ENCODE measurements at places on chromosomes 11 and 22.

DNA sequence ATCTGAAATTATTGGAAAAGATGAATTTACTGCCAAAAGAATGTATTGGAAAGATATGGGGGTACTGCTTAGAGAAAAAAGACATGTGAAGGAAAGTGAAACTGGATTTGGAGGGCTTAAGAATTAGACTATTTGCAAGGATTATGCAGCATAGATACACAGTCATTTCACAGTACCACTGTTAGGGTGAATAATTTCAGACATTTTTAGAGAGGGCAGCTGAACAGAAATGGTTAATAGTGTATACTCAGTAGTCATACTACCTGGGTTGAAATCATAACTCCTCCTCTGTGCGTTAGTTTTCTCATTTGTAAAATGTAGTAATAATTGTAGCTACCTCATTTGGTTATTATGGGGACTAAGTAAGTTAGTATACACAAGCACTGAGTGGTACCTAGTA is 33.0 kb downstream of the GAS2 start:
- no peak for DNase-seq

- DNase-seq = no peak
Observed at GRCh38 chr22:37634417-37634924, 5.0 kb upstream of the SH3BP1 start.

DNA sequence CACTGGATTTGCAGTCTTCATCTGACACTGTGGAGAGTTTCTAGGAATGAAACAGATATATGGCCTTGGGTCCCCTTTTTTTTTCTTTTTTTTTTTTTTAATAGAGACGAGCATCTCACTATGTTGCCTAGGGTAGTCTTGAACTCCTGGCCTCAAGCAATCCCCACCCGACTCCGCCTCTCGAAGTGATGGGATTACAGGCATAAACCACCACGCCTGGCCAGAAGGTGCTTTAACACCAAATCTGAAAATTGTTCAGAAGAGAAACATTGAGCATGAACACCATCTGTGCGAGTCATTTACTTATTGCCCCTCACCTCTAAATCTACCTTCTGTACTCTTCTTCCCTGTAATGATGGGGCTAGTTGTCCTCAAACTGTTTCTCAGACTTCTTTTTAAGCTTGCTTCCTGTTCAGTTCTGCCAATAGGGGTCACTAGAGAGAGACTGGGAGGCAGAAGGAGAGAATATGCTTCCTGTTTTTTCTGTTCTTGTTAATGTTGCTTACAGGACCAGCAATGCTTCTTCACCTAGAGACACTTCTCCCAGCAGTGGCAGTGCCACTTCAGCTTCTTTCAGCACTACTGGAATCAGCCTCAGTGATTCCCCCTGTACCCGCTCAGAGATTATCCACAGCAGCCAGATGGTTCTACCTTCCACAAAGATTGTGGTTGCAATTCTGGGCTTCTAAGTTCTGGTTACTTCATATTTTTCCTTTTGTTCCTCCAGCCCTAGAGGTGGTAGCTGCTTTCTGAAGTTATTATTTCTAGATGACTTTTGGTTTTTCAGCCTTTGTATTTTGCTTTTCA is 20.8 kb upstream of the ZBED5 start:
- peak; percentile 69 for DNase-seq

DNA sequence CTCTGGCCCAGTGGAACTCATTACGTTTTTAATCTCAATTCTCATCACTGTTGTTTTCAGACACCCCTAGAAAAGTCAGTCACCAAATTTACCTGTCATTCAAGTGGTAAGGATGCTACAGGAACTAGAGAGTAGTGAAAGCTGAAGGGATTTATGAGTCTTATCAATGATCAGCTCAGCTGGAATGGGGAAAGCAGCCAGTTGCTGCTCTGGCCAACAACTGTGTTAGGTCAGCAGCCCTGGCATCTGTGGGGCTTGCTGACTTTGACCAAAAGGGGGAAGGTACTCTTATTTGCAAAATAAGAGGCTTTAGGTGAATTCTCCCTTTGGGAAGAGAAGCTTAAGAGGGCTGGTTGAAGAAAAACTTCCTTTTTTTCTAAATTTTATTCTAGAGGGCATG is 76.2 kb upstream of the HORMAD2 start:
- DNase-seq = no peak

DNA sequence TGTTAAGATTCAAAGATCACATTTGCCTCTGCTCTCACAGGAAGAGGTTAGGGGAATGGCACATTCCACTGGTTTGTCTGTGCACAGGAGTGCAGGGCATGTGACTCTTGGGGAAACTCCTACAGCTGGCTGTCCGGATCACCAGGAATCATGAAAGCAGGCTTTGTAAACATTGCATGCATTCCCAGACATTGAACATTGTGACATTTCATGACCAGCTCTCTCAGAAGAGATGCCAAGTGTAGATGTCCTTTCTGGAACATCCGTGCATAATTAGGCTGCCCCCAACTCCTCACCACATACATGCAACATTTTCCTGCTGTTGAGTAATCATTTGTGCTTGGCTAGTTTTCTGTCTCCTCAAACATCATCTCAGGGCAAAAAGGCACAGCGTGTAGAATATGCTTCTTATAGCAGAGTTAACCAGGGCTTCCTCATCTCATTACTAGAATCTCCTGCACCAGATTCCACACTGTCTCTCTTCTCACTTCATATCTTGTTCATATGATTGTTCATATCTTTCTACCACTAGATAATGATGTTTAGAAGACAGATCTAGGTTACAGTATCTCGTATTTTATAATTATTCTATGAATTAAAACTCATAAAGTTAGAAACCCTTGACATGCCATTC is 694.7 kb downstream of the NTM start:
- DNase-seq = peak; percentile 100

GRCh38 chr11:86185381-86185750 is 59.2 kb upstream of the EED start:
- DNase-seq = no peak

DNA sequence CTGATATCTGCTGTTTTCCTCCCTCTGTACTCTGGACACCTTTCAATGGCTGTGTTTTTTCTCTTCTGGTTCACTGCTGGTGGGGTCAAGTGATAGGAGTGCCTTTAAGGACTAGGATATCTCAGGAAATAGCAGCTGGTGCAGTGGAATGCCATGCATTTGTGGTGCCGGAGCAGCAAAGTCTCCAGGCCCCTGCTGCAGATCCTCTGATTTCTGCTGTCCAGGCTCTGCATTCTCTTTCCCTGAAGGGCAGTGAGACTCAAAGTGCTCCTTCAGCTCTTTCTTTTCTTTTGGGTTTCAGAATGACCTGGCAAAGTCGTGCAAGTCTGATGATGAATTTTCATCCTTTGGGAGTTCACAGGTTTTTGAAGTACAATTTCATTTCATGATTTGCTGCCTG is 774.3 kb downstream of the FAM181B start:
- DNase-seq = no peak

DNA sequence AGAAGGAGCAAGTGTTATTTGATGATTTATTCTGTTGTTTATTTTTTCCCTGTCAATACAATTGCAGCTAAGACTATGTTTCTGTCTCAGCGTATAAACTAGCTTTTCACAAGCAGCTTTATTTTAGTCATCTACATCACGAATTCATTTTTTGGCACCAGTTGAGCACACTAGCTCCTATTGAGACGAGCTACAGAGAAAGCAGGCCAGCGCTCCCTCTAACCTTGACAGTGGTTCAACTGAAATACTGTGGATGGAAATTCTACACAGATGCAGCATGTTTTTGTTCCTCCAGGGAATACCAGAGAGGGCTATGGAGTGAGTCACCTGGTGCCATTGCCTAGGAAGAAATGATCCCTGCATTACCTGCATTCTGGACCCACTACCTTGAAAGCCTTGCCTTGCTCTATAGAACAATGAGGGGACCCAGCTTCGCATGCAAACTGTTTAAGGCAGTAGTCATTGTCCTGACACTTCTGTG is 108.2 kb upstream of the ARHGAP42 start:
- peak; percentile 59 for DNase-seq

DNA sequence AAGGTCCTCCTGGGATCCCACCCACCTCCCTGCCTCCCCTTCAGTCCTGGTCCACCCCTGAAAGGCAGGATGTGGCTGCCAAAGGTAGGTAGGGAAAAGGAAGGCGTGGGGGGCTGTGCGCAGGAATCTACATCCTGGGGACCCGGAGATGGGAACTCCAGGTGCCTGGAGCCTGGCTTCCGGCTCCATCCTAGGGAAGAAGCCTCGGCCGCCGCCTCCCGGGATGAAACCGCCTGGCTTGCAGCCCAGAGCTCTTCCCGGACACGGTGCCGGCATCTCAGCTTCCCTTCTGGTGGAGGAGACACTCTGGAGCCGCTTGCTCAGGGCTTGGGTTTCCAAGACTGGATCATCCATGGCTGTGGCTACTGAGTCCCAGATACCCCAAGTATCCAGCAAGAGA is 33.3 kb upstream of the PDGFB start:
- peak; percentile 84 for DNase-seq

- DNase-seq = no peak
Observed at GRCh38 chr11:77110836-77111235, 8.2 kb downstream of the OMP start.

GRCh38 chr11:87256694-87257340 is 219.1 kb downstream of the TMEM135 start:
- DNase-seq = no peak

DNA sequence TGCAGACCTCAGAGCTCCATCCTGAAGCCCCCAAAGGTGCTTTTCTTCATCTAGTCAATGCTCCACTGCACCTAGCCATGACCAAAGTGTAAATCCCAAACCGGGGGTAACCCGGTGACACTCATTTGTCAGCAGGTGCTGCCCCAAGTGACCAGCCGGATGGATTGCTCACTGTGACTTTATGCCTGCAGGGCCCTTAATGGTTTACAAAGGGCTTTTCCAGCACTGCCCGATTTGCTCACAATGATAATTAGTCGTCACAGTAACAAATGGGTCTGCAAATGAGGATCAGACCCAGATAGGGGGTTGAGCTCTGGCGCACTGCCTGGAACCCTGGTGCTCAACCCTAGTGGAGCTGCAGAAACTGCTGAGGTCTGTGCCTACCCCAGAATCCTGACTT is 45.7 kb upstream of the CD5 start:
- no peak for DNase-seq

DNA sequence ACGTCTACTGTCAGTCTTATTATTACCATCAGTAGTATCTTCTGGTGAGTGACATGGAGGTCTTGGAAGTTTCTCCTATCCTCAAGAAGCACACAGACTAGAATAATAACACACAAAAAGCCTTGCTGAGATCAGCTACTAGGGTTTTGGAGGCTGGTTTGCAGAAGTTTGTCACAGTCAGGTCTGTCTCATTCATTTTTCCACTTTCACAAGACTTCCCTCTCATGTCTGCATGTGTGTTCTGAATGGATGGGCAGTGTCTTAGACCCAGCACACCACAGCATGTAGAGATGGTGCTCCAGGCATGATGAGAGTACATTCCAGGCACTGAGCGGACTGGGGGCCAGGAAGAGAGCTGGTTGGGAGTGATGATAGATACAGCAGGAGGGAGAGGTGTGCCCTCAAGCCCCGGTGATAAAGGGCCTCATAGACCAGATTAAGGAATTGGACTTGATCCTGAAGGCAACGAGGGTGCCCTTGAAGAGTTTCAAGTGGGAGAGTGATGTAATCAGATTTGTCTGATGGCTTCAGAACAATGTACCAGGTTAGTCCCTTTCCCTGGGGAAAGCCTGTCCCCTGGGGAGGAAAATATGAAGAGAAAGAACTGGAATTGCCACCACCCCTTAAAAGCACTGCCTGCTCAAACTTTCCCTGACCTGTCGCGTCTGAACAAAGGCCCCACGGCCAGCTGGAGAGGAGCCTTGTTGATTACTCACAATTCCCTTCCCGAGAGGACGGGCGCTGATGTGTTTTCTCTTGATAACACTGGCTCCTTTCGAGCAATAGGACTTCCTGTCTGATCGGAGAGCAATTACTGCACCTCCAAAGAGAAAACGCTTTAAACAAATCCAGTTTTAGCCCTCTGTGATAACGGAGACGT is 45.1 kb upstream of the LMO2 start:
- peak; percentile 59 for DNase-seq

DNA sequence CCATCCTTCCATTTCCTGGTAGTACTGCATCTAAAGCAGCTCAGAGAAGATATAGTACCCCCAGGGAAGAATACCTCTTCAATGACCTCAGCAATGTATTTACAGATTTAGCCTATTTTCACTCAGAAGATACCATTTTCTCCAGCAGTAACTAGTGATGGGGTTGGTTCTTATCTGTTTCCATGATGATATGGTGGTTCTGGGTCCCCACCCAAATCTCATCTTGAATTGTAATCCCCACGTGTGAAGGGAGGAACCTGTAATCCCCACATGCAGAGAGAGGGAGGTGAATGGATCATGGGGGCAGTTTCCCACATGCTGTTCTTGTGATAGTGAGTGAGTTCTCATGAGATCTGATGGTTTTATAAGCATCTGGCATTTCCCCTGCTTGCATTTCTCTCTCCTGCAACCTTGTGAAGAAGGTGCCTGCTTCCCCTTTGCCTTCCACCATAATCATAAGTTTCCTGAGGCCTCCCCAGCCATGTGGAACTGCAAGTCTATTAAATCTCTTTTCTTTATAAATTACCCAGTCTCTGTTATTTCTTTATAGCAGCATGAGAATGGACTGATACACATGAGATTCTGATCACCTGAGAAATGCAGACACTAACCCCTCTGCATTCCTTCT is 139.2 kb downstream of the CCDC81 start:
- no peak for DNase-seq

GRCh38 chr11:44883277-44883676 is 67.4 kb downstream of the TP53I11 start:
- no peak for DNase-seq

DNA sequence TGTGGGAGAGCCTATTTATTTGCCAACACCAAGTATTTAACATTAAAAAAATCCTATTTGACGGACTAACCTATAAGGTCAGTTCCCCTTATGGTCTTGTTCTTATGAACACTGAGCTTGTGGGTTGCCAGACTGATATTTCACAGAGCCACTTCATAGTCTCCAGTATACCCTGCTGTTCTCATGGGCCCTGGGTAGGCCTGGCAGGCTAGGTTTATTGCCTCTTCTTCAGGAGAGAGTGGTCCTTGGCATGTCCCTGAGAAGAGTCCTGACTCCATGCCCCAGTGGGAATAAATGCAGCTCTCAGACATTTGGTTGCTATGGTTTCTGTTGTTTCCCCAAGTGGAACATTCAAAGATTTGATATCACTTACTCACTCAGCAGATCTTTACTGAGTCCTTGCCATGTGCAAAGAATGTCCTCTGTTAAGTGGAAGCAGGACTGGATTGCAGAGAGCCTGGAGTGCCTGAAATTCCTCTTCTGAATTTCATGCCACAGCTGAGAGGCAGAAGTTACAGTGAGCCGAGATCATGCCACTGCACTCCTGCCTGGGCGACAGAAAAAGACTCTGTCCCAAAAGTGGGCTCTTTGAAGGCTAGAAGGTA is 15.7 kb downstream of the SLC5A1 start:
- DNase-seq = peak; percentile 8

- DNase-seq = peak; percentile 15
Observed at GRCh38 chr11:77141034-77141433, 13.0 kb downstream of the MYO7A start.

DNA sequence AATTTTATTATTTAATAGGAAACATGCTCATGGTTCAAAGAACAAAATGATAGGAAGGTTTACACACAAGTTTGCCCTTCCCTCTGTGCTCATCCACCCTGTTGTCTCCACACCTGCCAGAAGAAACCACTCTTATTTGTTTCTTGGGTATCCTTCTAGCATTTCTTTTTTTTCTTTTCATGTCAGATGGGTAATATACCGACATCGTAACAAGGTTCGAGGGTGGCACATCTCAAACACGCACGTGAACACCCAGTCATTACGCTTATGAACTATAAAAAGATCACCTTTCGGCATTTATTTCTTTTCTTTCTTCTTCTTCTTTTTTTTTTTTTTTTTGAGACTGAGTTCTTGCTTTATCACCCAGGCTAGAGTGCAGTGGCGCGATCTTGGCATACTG is 70.5 kb downstream of the UBASH3B start:
- no peak for DNase-seq
